ENCODE measurements at places on chromosomes 5 and 9. TPM values are rescaled to one million over a fixed set of nuclear protein-coding genes. Genes with fewer than 3 reads are reported as not detected.

- no peak for DNase-seq
These were observed 314.0 kb downstream of the PIK3R1 start for GRCh38 chr5:68529581-68529980.

- DNase-seq: no peak
These were observed 53.7 kb upstream of the FAM120A start for GRCh38 chr9:93397661-93398373.

The SMIM3 gene
- total RNA-seq: 26.5 TPM

The SLC2A6 gene
- total RNA-seq: 0.77 TPM

The SPINK7 gene
- total RNA-seq: not detected
